T-helper 1 cell treated with Interleukin-12 subunit alpha and Interleukin-12 subunit beta and Interleukin-4 antibody, amounts not matched to agents 30 ng/mL and 1 ng/mL, for 36 hours (primary cell): ENCODE measurements at places on chromosomes 4 and X. TPM values are rescaled to one million over a fixed set of nuclear protein-coding genes. Genes with fewer than 3 reads are reported as not detected.

NPNT gene
- not detected in 2 replicates for total RNA-seq

SLC16A2 gene
- 0.05 and 0.10 TPM in 2 replicates for total RNA-seq

P2RY8 gene
- total RNA-seq, result 120 TPM in 2 replicates

DNAAF6 gene
- total RNA-seq, result not detected in 2 replicates

CXCR3 gene
- total RNA-seq, result 163 and 166 TPM in 2 replicates

INTU gene
- total RNA-seq, result not detected in 2 replicates

CENPE gene
- 35.3 and 40.5 TPM in 2 replicates for total RNA-seq

SMIM10 gene
- 0.49 and 0.54 TPM in 2 replicates for total RNA-seq

CENPVL2 gene
- not detected in 2 replicates for total RNA-seq

HPSE gene
- 18.9 and 19.2 TPM in 2 replicates for total RNA-seq

SNCA gene
- 2.1 and 2.3 TPM in 2 replicates for total RNA-seq

SRPX gene
- not detected in 2 replicates for total RNA-seq

C4orf51 gene
- total RNA-seq, result not detected in 2 replicates

TEX13C gene
- not detected in 2 replicates for total RNA-seq

TRPC3 gene
- 1.0 and 1.1 TPM in 2 replicates for total RNA-seq

SPACA5 gene
- total RNA-seq, result not detected in 2 replicates

MAGEA2B gene
- total RNA-seq, result not detected in 2 replicates

STATH gene
- total RNA-seq, result not detected in 2 replicates

NALF2 gene
- 0.20 and 0.32 TPM in 2 replicates for total RNA-seq

RBM46 gene
- not detected in 2 replicates for total RNA-seq

PCDH11X gene
- not detected in 2 replicates for total RNA-seq

STOX2 gene
- 0.12 TPM in 1 of 2 replicates, not detected in the other for total RNA-seq
